ENCODE measurements at places on chromosomes 3 and 15.

DNA sequence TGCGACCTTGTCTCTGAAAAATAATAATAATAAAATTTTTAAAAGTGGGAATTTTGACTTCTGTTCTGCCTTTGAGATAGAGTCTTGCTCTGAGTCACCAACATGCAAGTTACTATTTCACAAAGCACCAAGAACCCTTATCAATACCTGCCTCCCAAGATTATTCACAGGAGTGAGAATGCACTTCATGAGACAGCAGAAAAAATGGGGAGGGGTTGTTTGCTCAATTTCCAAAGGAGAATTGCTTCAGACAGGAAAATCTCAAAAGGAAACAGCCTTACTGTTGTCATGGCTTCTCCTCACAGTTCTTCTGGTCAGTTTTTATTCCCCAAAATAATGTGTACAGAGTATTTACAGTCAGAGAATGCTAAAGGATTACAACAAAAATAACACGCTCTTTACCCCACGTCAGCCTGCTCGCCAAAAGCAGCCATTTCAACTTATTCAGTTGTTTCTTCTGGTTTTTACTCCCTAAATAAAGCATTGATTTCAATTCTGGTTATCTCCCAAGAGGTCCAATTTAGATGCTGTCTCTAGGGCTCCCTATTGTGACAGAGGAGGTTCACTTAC, 89.0 kb downstream of the PPCDC start:
- no peak for DNase-seq

DNA sequence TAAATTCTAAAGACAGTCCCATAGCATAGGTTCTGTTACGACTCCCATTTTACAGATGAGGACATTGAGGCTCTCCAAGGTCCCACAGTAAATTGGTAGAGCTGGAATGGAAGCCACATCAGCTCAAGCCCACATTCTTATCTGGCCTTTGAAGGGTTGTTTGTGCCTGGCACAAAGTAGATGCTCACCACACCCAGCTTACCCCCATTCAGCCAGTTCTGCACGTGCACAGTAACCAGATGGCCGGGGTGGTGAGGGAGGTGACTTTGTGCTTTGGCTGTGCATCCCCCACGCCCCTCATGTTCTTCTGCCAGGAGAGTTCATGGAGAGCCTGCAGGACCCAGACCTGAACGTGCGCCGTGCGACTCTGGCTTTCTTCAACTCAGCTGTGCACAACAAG, 16.2 kb downstream of the RPL32 start:
- no peak for DNase-seq

DNA sequence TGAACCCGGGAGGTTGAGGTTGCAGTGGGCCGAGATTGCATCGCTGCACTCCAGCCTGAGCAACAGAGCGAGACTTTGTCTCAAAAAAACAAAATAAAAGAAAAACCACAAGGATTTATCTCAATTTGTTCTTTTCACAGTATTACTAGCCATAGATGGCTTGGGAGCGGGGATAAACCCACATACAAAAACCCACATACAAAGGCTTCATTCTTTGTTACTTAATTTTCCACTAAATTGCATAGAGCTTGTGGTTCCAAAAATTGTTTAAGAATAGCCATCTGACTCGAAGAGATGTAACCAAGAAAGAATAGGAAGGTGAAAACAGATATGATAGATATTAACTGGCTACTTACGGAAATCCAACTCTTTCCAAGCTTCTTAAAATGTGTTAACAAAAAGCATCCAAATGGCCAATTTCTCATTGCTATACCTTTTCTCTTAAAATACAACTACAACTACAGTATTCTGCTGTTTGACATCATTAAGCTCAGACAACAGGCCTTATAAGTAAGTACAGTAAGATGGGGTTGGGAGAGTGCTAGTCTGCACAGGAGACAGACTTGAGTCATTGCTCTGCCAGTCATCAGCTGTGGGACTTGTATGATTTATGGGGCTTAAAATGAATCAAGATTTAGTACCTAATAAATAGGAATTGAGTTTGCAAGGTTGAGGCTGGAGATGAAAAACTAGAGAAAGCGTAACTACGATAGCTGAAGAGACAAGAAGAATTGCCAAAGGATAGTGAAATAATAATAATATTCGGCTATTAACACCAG, 96.6 kb upstream of the PLXND1 start:
- no peak for DNase-seq

DNA sequence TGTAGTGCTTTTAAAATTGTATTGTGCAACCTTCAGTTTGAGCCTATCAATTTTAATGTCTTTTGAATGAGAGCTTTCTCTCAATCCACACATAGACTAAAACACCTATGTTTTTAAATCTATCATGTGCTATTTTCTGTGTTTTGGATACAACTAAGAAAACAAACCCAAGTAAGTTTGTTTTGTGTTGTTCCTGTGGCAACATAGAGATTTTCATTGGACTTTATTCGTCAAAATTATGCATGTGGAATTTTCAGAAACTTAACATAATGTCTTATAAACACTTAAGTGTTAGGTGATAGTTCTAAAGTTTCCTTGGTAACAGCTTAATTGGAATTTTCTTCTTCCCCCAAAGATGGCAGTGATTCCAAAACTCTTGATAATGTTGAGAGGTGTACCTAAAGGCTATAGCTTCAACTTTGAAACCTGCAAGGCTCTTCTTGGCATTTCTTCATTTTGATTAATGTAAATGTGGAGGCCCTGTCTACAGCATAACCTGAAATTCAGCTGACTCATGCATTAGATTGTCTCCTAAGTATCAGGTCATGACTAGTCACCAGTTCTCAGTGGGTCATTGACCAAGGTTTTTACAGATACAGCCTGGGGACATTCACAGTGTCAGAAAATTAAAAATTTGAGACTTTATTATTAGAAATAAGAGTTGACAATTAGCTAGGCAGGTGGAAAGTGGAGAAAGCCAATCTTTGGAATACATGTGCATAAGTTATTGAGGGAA, 44.4 kb downstream of the COL6A5 start:
- no peak for DNase-seq

DNA sequence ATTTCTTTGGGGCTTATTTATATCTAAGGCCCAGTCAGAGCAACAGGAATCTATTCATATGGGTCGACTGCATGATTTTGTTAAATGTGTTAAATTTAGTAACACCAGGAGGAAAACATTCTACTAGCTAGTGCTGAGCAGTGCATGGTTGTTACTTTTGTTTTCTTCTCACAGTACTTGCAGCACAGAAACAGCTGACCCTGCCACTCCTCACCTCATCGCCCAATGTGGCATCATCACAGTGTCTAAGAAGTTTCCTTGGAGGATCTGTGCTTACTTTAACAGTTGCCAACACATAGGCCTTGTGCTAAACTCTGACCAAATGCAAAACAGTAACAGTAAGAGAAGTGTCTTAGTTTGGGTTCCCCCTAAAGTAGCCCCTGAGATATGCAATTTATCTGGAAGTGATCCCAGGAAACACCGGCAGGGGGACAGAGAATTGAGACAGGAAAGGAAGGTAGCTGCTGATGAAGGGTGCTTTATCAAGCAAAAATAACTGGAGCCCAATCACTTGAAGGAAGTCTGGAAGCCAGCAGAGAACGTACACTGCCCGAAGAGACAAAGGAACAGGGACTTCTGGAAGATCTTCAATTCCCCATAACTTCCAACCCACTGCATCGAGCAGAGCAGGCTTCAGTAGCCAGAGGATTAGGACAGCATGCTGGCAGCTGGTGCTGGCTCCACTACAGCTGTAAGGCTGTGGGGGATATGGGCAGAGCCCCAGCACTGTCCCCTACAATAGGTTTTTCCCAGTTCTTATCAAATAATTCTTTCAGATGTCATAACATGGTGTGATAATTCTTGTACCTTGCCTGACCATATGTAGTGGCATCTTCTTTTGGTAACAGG, 36.0 kb upstream of the ULK4 start:
- DNase-seq, result no peak

DNA sequence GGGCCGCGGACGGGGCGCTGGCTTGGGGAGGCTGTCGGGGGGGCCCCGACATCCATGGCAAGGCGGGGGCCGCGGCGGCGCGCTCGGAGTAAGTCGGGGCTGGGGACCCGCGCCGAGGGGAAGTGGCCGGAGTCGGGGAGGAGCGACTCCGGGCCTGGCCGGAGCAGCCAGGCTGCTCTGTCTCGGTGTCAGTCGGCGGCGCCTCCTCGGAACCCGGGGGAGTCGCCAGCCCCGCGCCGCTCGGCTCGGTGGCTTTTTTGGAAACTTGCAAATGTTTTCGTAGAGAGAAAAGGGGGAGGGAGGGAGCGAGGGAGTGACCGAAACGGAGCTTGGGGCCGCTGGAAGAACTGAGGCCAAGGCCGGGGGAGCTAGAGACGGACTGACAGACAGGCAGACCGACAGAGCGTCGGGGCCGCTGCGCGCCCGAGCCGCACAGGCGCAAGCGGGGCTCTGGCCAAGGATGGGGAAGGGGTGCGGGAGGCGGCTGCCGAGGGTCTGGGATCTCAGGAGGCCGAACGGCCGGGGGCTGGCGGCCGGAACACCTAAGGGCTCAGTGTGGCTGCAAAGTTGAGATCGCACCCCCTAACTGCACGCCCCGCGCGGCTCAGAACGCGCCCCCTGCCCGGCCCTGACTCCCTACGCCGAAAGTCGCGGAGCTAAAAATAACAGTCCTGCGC, 5.0 kb downstream of the PTH1R start:
- DNase-seq, result no peak

GRCh38 chr3:73848173-73848906, 223.6 kb upstream of the PDZRN3 start:
- DNase-seq, result no peak

GRCh38 chr3:103167850-103168249, 733.0 kb downstream of the ZPLD1 start:
- DNase-seq, result no peak

GRCh38 chr3:121748680-121749275, 763 bp downstream of the GOLGB1 start:
- DNase-seq, result no peak

GRCh38 chr15:35602836-35603235, 56.9 kb upstream of the DPH6 start:
- no peak for DNase-seq

GRCh38 chr3:13080591-13080990, 7.4 kb upstream of the IQSEC1 start:
- no peak for DNase-seq

DNA sequence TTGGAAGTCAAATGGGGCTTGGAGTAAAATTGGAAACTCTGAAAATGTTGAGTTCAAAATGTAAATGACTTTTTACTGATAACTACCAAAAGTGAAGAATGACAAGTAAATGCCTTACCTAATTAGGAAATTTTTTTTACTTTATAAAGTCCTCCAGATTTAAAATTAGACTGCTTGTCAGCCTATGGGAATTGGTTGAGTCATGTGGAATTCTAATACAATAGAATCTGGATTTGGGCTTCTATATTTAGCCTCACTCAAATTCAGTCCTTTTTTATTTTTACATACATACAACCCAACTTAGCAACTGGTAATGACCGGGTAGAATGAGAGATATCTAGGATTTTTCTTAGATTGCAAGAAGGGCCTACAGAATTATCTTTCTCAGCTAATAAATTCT, 158.9 kb upstream of the CADPS start:
- DNase-seq, result no peak

DNA sequence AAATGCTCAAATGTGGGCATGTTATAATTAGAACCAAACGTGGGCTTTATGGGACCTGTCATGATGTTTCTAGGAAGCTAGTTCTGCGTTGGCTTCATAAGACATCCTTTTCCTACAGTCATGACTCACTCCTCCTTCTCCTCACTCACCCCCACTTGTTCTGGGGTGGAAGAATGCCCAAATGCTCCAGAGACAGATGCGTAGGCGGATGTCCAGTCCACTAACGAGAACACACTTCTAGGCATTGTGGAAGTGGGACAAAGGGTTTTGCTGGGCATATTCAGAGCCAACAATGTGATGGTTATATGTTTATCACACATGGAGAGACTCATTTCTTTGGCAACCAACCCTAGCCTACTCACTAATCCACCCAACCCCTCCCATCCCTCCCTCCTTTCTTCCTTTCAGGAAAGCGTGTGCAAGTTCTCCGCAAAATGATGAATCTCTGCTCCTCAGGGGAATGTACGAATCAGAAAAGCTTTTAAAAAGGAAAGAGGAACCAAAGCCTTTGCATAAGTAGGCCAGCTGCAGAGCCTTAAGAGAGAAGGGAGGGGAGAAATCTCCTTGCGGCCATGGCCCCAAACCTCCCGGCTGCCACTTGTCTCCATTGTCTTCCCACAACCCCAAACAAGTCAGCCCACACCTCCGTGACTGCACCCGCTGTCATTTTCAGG, 123.0 kb upstream of the SPRED1 start:
- DNase-seq, result no peak

DNA sequence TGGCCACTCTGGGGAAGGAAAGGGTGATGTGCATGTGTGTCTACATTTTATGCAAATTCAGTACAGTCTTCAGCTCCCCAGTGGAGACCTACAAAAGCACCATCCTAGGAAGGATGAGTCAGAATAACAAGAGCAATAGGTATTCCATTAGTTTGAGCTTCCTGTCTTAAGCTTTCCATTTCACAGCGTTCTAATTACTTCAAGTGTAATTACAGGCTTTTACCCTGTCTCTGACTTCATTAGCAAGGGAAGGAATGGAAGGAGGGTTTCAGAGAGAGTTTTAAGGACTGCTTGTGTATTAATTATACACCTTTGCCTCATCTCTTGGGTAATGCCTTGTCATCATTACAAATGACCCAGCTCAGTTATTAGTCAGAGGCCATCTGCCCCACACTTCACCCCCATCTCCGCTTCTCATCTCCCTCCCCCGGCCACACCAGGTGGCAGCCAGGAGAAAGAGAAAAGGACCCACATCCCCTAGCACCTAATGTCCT, 202.8 kb upstream of the MRPL3 start:
- DNase-seq, result no peak

GRCh38 chr15:63299943-63300575, 22.7 kb downstream of the APH1B start:
- DNase-seq, result no peak

DNA sequence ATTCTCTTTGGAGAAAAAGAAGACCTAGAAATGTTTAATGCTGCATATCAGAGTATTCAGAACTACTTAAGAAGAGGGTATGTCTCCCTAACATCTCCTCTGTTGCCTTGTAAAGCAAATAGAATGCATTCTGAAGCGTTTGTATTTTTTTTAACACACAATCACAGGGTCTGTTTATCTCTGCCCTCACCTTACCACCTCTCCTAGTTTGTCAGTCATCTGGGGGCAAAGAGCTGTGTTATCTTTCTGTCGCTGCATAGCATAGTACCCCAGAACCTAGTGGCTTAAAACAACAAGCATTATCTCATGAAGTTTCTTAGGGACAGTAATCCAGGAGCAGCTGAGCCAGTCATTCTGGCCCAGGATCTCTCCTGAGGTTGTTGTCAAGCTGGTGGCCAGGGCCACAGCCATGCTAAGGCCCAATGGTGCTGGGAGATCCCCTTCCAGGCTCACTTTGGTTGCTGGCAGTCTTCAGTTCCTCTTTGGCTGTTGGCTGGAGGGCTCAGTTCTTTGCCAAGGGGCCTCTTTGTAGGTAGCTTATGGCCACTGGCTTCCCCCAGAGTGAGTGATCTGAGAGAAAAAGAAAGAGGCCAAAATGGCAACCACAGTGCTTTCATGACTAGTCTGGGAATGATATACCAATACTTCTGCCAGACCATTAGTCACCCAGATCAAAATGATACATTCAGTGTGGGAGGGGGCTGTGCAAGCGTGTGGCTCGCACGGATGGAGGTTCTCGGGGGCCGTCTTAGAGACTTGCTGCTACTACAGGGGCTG, 17.8 kb downstream of the EDEM1 start:
- no peak for DNase-seq

GRCh38 chr3:8593021-8593827, 51.4 kb downstream of the SSUH2 start:
- DNase-seq, result no peak
